SK-N-SH (cell line): ENCODE measurements at places on chromosomes 2 and 18. TPM values are rescaled to one million over a fixed set of nuclear protein-coding genes. Genes with fewer than 3 reads are reported as not detected.

The FAM98A gene
- 62.5 and 231 TPM in 2 replicates for polyA plus RNA-seq

The CNGA3 gene
- not detected in 2 replicates for polyA plus RNA-seq

The DCDC2C gene
- not detected in 2 replicates for polyA plus RNA-seq

The CFAP210 gene
- 0.03 TPM in 1 of 2 replicates, not detected in the other for polyA plus RNA-seq

The RBMS1 gene
- 56.5 and 63.8 TPM in 2 replicates for polyA plus RNA-seq

The NAT8 gene
- not detected in 2 replicates for polyA plus RNA-seq
